ENCODE measurements at places on chromosomes 6 and 20. TPM values are rescaled to one million over a fixed set of nuclear protein-coding genes. Genes with fewer than 3 reads are reported as not detected.

FAM135A gene
- 6.6 TPM for total RNA-seq

GRCh38 chr20:13205425-13205824, 15.6 kb upstream of the ISM1 start:
- no peaks in the 10 kb centered on the region for H3K36me3 ChIP-seq
- H3K4me3 ChIP-seq, result no peak overlapping the region
- no peak for DNase-seq
- no peaks in the 10 kb centered on the region for H3K27me3 ChIP-seq
- H3K4me1 ChIP-seq, result no peaks in the 10 kb centered on the region
- no peak overlapping the region for H3K27ac ChIP-seq

DNA sequence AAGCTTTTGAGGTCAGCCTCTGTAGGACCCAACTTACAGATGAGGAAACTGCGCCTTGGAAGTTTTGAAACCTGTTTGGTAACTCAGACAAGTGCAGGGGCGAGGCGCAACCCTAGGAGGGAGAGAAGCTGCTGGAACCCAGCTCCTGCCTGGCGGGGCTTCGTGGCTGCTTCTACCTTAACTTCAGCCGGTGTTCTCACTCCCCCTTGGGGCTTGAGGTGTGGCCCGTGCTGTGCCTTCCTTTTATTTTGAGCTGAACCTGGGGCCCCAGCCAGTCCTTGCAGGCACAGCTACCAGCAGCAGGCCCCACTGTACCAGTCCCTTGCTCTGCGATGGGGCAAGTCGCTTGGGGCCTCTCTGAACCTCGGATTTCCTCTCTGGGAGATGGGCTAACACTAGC, 12.0 kb downstream of the RBM38 start:
- peaks cover 89% of the 10 kb centered on the region for H3K36me3 ChIP-seq
- peaks cover 83% of the 10 kb centered on the region for H3K4me1 ChIP-seq
- no peak overlapping the region for H3K27ac ChIP-seq
- DNase-seq, result no peak
- no peak overlapping the region for H3K4me3 ChIP-seq

ATP5F1E gene
- 51.1 TPM for total RNA-seq

- no peaks in the 10 kb centered on the region for H3K27me3 ChIP-seq
- no peak overlapping the region for H3K27ac ChIP-seq
- H3K4me1 ChIP-seq, result no peaks in the 10 kb centered on the region
- H3K4me3 ChIP-seq, result no peak overlapping the region
Measured at GRCh38 chr6:169296170-169296569, 42.5 kb upstream of the THBS2 start.

DNA sequence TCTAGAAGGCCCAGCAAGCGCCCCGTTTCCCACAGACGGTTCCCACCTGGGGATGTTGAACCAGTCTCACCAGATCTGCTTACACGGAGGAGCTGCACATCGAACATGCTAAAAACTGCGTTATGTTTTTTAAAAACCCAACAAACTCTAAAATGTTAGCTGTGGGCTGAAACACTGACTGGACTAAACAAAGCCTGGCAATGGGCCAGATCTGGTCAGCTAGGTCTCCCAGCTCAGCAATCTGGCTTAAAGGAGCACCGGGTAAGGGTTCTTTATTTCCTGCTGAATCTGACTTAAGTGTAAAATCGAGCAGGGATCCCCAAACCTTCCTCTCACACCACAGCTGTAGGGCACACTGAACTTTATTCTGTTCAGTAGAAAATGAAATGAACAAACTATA, 156.9 kb downstream of the FOXC1 start:
- H3K4me1 ChIP-seq, result peaks cover 14% of the 10 kb centered on the region
- H3K36me3 ChIP-seq, result peaks cover 6% of the 10 kb centered on the region
- DNase-seq, result no peak
- no peaks in the 10 kb centered on the region for H3K27me3 ChIP-seq

CASS4 gene
- 39.8 TPM for total RNA-seq

CLPSL1 gene
- not detected for total RNA-seq

CDS2 gene
- 65.0 TPM for total RNA-seq

GRCh38 chr6:63340351-63340750, 20.6 kb upstream of the LGSN start:
- no peaks in the 10 kb centered on the region for H3K27me3 ChIP-seq
- no peak overlapping the region for H3K27ac ChIP-seq
- H3K36me3 ChIP-seq, result no peaks in the 10 kb centered on the region
- DNase-seq, result no peak
- no peaks in the 10 kb centered on the region for H3K4me1 ChIP-seq
- no peak overlapping the region for H3K4me3 ChIP-seq

CST2 gene
- not detected for total RNA-seq

GSTA2 gene
- not detected for total RNA-seq

WFDC2 gene
- total RNA-seq, result not detected

DNA sequence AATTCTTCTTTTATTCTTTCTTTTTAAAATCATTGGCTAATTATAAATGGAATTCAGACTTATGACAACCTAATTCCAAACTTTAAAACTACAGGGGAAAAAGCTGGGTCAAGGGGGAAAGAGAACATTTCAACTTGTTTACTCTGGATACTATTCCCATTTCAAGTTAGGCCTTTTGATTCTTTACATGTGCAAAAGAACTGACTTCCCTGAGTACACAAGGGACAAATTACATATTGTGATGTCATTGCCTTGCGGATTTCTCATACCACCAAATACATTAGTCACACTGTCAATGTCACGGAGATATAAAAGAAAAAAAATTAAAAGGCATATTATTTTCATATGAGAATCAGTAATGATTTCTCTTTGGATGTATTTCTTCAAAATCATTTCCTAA, 96.5 kb upstream of the TBX18 start:
- DNase-seq, result no peak
- no peak overlapping the region for H3K4me3 ChIP-seq
- H3K4me1 ChIP-seq, result no peaks in the 10 kb centered on the region
- H3K27me3 ChIP-seq, result no peaks in the 10 kb centered on the region

Measured in CD4-positive, alpha-beta T cell (primary cell).